T47D (cell line): ENCODE measurements at places on chromosomes 7 and 10.

DNA sequence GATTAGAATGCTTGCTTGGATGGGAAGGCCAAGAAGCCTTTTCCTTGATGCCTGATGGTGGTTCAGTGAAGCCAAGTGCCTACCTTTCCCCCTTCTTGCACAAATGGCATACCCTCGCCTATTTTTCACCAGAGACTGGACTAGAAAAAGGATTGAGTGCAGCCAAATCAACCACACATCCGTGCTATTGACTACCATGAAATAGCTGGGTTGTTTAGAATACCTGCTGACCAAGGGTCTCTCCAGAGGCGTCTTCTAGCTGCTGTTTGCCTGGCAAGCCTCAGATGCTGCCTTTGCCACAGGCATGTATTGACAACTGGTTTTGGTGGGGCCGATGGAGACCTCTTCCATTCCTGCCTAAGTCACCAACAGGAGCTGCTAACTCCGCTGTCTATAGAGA, 146.5 kb downstream of the NRF1 start:
- no peak for DNase-seq

DNA sequence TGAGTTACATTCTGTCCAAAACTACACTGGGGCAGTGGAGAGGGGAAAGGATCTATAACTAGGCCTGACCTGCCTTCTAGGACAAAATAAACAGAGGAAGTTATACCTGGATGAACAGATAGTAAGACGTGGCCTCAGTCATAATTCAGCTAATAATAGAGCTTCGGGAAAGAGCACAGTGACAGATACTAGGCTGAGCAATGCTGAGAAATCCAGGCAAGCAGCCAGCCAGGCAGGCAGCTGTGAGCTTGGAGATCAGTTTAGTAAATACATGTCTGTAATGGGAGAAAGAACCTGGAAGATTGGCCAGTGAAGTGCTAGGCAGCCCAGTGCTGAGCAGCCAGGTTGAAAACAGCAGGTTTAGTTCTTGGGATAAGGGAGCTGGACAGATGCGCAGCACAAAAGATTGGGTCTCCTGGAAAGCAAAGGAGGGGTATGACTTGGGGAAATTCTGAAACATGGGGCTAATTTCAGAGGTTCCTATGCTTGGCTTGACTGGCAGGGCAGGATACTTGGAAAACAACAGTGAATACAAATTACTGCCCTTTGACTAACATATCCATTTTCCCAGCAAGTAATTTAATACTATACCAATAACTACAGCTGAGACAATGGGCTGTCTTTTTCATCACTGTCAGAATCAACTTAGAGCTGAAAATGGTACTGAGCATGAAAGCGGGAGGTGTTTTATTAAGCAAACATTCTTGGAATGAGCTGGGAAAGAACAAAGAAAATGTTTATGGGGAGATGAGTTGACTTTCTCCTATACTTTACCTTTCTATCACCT, 140.8 kb downstream of the DGKB start:
- DNase-seq = peak; percentile 24

- peak; percentile 7 for DNase-seq
Observed at GRCh38 chr10:72037811-72038210, 50.5 kb downstream of the SPOCK2 start.

- no peak for DNase-seq
Observed at GRCh38 chr10:99827936-99828335, 45.5 kb downstream of the ABCC2 start.

DNA sequence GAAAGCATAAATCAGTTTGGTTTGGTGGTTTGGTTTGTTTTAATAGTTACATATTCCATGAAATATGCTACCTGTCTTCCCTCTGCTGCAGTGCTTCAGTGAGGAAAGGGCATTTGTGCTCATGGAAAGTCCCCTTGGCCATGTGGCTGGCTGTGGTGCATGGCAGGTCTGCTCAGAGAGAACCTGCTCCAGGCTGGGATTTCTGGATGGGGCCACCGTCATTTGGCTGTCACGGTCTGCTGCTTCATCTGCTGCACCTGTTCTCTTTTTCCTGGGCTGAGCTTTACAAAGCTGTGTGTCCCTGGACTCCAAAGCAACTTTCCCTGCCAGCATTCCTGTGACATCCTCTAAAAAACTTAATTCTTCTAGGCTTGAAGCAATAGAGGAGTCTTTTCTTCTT, 8.9 kb downstream of the CDK14 start:
- no peak for DNase-seq

GRCh38 chr7:23117841-23118240, 12.3 kb downstream of the KLHL7 start:
- DNase-seq = no peak

DNA sequence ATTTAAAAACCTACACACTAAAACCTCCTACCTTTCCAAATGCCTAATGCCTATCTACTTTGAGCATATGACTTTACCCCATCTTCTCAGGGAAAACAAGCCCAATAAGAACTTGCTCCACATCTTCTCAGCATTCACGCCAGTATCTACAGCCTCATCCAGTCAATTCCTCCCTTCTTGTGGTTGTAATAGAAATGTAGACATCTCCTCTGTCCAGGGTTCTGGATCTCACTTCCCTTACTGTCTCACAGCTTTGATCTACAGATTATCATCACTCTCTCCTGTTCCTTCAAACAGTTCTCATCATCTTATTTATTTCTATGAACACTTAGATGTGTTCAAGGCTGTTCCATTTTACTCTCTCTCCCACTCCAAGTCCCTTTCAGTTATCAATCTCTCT, 70.4 kb upstream of the NOBOX start:
- peak; percentile 9 for DNase-seq

GRCh38 chr7:100572949-100573675, 588 bp downstream of the SAP25 start:
- DNase-seq = no peak

- no peak for DNase-seq
Observed at GRCh38 chr10:114718374-114718773, 60.3 kb upstream of the ABLIM1 start.

- no peak for DNase-seq
Observed at GRCh38 chr10:125409756-125410155, 249.4 kb upstream of the CTBP2 start.

- no peak for DNase-seq
Observed at GRCh38 chr10:30973737-30974136, 57.9 kb downstream of the ZNF438 start.

GRCh38 chr10:94224656-94225055, 138.1 kb downstream of the NOC3L start:
- DNase-seq = no peak

- peak; percentile 49 for DNase-seq
Observed at GRCh38 chr10:71246591-71247413, 34.4 kb downstream of the UNC5B start.

- no peak for DNase-seq
Observed at GRCh38 chr7:80508440-80508839, 3.4 kb downstream of the GNAT3 start.

DNA sequence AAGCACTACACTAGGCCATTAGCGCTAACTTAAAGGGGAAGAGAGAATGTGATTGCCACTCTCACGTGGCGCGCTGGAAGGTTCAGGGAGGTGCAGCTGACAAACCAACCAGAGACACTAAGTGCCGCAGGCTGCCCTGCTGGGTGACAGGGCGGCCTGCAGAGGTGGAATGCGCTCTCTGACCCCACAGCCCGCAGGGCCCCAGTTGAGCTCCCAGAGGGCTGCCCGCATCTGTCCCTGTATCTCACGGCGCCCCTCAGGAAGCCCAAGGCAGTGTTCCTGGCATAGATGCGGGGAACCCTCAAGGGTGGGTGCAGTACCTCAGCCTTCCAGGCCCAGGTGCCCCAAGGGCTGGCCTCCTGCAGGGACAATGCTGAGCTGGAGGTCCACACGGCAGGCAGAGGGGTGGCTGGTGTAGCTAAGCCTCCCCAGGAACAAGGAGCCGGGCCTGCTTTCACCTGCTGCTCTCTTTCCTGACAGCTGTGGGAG, 66.6 kb downstream of the CALML3 start:
- no peak for DNase-seq

DNA sequence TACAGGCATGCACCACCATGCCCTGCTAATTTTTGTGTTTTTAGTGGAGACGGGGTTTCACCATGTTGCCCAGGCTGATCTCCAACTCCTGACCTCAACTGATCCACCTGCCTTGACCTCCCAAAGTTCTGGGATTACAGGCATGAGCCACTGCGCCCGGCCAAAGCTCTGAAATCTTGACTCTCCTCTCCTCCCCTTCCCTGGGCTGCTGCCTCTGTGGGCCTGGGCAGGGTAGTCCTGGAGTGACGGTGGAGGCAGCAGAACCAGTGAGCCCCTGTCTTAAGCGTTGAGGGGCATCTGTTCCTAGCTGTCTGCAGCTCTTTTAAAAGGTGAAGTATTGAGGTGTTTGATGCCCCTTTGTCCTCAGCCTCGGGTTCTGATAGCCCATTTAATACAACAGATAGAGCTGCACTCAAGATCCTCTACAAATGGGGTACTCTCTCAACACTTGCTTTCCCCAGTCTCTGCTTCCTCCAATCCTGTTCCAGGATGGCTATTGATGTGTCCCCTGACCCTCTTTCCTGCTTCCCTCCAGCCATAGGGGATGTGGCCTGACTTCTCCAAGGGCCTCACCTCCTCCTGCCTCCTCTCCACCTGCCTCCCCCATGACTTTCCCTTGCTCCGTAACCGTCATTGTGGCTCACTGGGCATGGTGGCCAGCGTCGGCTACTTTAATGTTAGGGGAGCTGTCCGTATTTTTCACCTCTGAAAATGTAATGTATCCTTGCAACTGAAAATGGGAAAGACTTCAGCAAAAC, 442.5 kb downstream of the GLRX3 start:
- DNase-seq = no peak

DNA sequence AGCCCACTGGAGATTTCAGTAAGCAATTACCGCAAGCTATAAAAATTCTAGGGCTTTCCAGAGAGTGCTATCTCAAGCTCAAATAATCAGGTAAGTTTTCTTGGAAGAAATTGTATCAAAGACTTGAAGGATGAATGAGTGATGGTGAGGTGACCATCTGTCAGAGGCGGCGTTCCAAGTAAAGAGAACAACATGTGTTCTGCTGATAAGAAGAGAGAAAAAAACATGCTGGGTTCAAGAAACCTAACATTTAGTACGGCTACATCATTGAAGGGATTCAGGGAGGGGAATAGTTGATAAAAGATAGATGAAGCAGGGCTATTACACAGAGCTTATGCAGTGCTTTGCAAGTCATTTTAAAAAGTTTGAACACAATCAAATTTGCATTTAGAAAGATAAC, 100.7 kb downstream of the GNAI1 start:
- DNase-seq = no peak

GRCh38 chr10:124019886-124020797, 73.3 kb downstream of the CHST15 start:
- no peak for DNase-seq

DNA sequence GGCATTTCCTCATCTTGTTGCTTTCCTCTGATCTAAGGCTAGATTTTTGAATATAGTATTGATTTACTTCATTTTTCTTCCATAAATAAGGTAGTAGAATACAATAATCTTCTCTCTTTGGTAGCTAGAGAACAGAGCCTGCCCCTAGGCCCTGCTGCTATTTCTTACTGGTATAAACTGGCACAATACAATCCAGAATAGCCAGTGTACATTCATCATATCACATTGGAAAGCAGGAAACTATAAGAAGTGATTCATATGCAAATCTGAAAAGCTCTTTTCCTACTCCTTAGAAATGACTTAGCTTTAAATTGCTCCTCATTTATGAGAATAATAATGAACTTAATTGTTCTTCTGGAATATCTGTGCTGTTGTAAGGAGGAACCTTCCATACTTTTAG, 100.2 kb downstream of the KCND2 start:
- DNase-seq = no peak

GRCh38 chr10:102004376-102004775, 51.6 kb downstream of the ARMH3 start:
- no peak for DNase-seq

DNA sequence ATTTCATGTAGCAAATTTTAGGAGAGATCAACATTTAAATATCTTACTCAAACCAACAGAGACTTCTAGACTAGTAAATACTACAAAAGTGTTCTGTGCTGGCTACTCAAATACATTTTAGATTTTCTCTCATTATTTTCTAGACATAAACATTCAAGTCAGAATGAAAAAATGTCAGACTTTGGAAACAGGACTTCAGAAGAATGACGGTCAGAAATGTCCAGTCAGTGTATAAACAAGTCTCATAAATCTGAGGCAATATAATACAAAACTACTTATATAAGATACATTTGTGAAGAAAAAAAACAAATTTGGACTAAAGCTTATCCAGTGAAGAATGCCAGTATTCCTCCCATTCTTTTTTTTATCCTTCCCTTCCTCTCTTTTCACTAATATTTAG, 25.9 kb downstream of the RNLS start:
- no peak for DNase-seq

DNA sequence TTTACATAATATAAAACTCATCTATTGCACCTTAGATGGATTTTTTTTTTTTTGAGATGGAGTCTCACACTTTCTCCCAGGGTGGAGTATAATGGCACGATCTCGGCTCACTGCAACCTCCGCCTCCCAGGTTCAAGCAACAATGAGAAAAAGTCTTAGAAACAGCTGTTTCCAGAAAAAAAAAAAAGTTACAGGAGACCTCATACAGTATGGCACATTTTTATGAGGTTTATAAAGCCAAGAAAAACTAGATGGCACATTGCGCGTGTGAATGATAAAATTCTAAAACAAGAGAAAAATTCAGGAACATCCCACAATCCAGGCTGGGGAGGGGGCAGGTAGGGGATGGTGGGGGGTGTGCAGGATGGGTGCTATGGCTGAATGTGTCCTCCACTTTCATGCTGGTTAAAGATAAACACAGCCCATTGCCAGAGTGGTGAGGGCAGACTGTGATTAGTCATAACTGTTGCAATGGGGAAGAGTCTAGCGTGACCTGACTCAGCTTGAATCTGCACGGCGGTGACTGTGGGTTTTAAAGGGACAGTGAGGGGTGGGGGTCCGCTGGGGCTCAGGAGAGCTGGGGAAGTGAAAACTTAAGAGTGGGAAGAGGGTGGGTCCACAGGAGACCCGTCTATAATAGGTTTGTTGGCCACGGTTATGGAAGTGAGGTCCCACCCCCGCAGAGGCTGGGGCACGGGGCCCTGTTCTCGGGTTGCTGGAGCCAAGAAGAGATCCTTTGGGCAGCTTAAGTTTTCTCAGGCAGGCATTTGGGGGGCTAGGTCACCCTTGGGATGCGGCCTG, 11.9 kb upstream of the LRRC27 start:
- no peak for DNase-seq

DNA sequence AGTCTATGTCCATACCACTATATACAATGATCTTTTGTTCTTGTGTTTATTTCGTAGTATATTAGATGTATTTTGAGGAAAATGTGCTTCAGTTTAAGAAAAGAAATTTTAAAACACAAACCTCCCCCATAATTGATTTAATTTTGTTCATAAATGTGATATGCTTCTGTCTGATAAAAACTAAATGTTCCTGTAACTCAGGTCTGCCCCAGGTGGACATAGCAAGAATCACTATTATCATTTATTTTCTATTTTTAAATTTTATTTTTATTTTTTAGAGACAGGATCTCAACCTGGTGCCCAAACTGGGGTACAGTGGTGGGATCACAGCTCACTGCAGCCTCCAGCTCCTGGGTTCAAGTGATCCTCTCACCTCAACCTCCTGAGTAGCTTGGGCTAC, 43.2 kb downstream of the BEND7 start:
- DNase-seq = no peak

DNA sequence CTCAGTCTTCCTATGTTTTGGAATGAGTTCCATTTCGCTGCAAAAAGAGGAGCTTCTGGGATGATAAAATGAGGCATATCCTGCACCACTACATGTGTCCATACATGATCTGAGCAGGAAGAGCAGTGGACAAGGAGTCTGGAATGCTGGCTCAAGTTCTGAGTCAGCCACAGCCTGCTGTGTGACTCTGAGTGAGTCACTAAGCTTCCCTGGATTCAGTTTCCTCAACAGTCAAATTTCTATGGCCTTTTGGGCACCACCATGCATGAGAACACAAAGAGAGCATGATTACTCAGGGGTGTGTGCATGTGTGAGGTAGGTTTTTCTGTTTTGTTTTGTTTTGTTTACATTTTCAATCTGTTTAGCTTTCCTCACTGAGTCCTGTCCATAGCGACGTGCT, 254.6 kb downstream of the ANKRD30A start:
- DNase-seq = no peak
